ENCODE measurements at places on chromosomes 3 and 15.

DNA sequence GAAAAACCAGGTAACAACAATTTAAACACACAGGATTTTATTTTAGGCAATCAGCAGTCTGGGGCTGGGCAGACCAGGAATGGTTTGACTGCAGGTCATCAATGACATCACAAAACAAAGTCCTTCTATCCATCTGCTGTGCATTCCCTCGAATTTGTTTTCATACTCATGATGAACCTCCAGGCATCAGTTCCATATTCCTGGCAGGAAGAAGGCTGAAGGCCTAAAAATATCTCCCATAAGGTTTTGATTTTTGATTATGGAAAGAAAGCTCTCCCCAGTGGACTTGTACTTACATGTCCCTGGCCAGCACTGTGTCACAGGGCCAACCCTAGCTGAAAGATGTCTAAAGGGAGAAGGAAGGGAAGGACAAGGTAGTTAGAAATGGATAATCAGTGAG is 107.4 kb downstream of the PEAK1 start:
- no peak for DNase-seq

GRCh38 chr3:47098910-47099309 is 65.0 kb downstream of the SETD2 start:
- no peak for DNase-seq

- DNase-seq: peak; percentile 71
Measured at GRCh38 chr3:140816372-140817195, 125.1 kb upstream of the SLC25A36 start.

DNA sequence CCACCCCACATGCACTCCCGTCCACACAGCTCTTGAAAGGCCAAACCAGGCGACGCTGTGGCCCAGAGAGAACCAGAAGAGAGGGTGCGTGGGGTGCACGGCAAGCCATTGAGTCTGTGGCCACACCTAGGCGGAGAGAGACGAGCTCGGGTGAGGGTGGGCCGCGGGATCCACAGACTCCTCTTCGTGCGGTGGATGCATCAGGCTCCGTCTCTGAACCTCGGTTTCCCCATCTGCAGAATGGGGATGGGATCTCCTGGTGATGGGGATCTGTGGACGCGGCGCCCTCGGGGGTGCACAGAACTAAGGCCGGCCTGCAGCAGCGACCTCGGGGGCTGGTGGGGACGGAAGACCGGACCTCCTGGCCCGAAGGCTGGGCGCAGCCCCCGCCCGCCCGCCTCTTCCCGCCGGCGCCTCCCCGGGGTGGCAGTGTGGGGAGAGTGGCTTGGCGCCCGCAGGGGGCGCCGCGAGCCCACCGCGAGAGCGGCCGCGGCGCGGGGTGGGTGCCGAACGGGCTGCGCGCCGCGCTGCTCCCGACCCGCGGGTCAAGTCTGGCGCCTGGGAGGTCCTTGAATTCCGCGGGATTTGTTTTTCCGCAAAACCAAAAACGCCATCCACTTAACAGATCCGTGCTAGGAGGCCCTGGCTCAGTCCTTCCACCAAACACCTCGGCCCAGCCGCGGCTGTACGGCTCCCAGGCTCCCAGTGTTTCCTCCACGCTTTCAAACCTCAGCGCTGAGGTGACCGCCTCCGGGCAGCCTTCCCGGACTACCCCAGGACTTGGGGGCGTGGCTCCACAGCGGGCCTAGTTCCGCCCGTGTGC is 13.2 kb upstream of the ADPGK start:
- DNase-seq: peak; percentile 61

DNA sequence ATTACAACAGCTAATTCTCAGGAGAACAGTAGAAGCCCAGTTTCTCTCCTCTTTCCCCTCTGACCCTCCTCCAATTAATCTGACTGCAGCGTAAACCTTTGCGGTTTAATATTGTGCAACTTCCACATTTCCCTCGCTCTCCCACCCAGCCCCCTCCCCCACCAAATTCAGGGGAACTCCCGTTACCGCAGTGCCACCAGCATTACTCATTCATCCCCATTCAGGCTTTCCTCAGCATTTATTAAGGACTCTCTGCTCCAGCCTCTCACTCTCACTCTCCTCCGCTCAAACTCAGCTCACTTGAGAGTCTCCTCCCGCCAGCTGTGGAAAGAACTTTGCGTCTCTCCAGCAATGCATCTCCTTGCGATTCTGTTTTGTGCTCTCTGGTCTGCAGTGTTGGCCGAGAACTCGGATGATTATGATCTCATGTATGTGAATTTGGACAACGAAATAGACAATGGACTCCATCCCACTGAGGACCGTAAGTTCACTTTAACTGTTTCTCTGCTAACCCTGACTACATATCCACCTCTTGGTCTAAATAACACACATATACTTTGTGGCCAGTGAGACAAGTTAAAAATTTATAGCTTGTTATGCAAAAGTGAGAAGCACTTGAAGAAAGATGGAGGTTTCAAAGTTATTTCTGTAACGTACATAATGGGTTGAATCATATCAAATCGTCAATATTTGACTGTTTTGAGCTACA is at the start of gene PTX3:
Gene PTX3, plus strand, starts transcription at position 268 of the 709 bp plus-strand sequence. Its CDS starts 84 bp downstream, at position 352.
- peak; percentile 11 for DNase-seq
